Right renal pelvis (tissue), 4 donors: ENCODE measurements at places on chromosomes 3 and 15. TPM values are rescaled to one million over a fixed set of nuclear protein-coding genes. Genes with fewer than 3 reads are reported as not detected.

TMC3 gene
- 0.20 TPM for polyA plus RNA-seq

PRKCI gene
- 75.7 TPM for polyA plus RNA-seq

BMF gene
- polyA plus RNA-seq: 39.0 TPM

SLC12A1 gene
- polyA plus RNA-seq: 470 TPM

CFAP161 gene
- 0.53 TPM for polyA plus RNA-seq

PLSCR2 gene
- 0.61 TPM for polyA plus RNA-seq

KCNAB1 gene
- 3.4 TPM for polyA plus RNA-seq

ITPR1 gene
- polyA plus RNA-seq: 52.5 TPM

DCLK3 gene
- 0.97 TPM for polyA plus RNA-seq

PLA2G4E gene
- 0.03 TPM for polyA plus RNA-seq

GPR176 gene
- 15.1 TPM for polyA plus RNA-seq

RLBP1 gene
- polyA plus RNA-seq: not detected
